ENCODE measurements at places on chromosomes 3 and 15.

DNA sequence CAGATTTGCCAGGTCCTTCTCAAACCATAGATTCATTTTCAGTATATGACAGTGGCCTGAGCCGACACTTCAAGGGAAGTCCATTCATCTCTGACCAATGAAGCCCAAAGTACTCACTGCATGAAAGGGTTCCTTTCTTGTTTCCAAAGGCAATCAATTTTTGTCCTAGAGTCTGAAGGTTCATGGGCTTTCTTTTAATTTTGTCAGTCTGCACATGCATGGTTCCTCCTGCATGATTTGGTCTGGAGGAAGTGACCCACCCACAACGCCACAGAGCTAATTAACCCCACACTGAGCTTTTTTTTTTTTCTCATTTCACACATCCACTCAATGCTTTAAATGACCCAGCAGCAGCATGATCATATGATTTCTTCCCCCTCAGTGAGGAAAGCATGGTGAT lies 216.4 kb downstream of the TIGIT start:
- no peak for DNase-seq

DNA sequence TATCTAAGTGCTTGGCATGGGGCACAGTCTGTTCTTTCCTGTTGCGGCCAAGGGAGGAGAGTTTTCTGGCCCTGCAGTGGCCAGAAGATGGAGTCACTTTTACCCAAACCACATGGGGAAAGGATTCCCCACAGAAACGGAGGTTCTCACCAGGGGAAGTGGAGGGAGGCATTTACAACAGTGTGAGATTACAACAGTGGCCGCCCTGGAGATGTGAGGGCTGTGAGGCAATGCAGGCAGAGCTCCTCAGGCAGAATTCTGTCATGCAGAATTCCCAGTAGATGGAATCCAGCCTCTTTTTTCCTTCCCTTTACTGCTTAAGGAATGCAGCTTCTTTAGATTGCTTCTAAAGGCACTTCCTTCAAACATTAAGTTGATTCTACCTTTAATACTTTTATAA lies 83.1 kb downstream of the CACNA1D start:
- DNase-seq: no peak

DNA sequence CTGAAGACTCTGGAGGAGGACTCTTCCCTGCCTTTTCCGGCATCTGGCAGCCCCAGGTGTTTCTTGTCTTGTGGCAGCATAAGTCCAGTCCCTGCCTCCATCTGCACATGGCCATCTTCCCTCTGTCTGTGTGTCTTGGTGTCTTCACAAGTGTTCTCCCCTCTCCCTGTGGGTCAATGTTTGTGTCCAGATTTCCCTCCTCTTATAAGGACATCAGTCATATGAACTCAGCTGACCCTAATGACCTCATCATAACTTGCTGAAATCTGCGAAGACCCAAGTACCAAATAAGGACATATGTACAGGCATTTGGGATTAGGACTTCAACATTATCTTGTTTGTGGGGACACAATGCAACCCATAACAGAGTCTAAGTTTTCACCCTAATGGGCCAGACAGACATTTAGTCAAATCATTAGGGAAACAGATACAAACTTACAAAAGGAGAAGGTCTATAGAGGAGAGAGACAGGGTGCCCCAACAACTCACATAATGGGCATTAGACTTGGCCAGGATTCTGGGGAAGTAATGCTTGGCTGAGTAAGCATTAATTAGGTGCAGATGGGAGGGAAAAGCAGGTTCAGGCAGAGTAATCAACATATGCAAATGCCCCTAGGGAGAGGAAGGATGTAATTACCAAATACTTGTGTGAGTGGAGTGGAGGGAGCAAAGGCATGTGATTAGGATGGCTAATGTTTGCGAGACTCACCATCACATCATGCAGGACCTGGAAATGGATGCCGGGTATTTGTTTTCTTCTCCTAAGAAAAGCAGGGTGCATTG lies 372.8 kb upstream of the TBL1XR1 start:
- DNase-seq: no peak

GRCh38 chr15:84937144-84937543 lies 44.5 kb upstream of the PDE8A start:
- DNase-seq: no peak

GRCh38 chr3:39453134-39453533 lies 14.3 kb upstream of the MOBP start:
- no peak for DNase-seq
